Natural killer cell treated with Interleukin-12 subunit alpha and Interleukin-12 subunit beta and Interleukin-15 and Interleukin-18, amount 100 ng/mL, for 72 hours (primary cell): ENCODE measurements at places on chromosomes 11 and 22. TPM values are rescaled to one million over a fixed set of nuclear protein-coding genes. Genes with fewer than 3 reads are reported as not detected.

ARRB1 gene
- total RNA-seq: 54.5 TPM

DNA sequence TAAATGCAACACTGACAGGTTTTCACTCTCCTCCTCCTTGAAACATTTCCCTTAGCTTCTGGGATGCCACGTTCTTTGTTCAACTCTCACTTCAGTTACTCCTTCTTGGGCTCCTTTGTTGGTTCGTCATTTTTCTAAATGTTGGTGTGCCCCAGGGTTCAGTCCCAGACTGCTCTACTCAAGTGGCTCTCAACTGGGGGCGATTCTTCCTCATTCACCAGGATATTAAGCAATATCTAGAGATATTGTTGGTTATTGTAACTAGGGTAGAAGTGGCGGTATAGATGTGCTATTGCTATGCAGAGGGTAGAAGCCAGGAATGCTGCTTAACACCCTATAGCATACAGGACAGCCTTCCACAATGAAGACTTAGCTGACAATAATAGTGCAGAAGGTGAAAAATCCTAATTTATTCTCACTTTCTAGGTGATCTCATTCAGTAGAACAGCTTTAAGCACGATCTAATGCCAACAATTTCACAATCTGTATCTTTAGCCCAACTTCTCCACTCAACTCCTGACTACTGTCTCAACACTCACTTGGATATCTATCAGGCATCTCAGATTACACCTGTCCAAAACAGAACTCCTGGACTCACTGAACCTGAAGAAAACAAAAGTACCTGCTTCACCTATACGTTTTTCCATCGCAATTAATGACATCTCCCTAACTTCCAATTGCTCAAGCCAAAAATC is 4.6 kb downstream of the NUP160 start:
- no peak for DNase-seq

DNA sequence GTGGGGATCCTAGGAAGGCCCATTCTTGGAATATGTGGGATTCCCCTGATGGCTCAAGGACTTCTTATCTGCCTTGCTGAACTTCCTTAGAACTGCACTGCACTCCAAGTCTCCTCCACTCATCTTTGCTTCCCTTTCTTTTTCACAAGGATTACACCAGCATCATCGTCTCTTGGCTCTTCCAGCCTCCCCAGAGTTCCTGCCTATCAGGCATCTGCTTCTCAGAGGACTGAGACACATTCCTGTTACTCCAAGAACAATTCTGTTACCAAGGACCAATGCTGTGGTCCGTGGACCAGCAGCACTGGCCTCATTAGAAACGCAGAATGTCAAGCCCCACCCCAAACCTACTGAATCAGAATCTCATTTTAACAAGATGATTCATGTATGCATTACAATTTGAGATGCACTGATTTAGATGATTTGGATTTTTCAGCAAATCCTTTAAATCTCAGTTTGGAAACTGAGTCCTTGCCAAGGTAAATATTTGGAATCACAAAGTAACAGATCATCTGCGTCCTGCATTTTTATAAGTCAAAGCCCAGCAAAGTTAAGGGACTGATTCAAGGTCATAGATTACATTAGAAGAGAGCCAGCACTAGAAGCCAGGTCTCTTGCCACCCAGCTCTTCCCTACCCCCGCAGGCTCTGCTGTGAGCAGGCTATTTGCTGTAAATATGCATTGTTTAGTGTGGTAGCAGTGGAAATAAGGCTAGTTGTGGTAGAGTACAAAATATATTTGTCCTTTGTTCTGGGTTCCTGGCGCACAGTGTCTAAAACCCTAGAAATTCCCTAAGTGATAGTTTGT is 110.9 kb downstream of the SWAP70 start:
- no peak for DNase-seq

GRCh38 chr11:83326326-83326725 is 40.2 kb upstream of the CCDC90B start:
- no peak for DNase-seq

GRCh38 chr22:44658311-44658953 is 43.6 kb upstream of the PRR5 start:
- DNase-seq: no peak

MUC5B gene
- total RNA-seq: not detected
